ENCODE measurements at places on chromosomes 7 and 10.

DNA sequence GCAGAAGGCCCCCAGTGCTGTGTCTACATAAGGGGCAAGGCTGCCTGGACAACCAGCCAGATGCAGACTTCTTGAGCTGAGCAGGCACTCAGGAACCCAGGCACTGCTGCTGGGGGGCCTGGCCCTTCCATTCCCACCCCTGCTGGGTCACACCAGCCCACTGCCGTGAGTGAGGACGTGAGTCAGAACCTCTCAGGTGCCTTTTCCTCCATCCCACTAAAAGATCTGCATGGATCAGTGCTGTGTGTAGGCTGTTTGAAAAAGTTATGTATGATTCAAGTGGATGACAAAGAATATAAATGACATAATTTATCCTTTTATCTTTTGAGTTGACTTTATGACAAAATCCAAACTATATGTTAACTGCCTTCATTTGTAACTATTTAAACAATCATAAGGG, 499.3 kb downstream of the INHBA start:
- DNase-seq: no peak

DNA sequence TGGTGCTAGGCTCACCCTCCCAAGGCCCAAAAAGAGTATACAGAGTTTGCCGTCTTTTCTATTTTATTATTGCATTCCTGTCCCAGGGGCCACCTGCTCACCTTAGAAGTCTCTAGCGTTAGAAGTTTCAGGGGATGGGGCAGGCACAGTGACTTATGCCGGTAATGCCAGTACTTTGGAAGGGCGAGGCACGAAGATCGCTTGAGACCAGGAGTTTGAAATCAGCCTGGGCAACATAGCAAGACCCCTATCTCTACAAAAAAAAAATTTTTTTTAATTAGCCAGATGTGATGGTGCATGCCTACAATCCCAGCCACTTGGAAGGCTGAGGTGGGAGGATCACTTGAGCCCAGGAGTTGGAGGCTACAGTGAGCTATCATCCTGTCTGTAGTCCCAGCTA, 30.3 kb upstream of the HSPB1 start:
- no peak for DNase-seq

DNA sequence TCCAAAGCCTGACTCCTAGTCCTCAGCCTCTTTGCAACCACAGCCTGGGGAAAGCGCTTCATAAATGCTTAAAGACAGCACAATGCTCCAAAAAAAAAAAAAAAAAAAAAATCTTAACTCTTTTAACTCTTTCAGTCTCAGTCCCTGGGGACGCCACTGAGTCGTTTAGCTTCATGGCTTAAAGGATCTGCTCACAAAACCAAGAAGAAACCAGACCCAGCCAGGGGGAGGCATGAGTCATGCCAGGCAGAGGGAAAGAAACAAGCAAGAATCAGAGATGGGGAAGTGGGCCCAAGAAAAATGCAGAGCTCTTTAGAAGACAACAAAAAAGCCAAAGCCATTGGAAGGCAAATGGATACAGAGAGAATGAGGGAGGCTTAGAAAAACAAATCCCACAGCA, 32.5 kb upstream of the DOCK1 start:
- no peak for DNase-seq

GRCh38 chr10:29542723-29543122, 92.0 kb downstream of the SVIL start:
- no peak for DNase-seq

DNA sequence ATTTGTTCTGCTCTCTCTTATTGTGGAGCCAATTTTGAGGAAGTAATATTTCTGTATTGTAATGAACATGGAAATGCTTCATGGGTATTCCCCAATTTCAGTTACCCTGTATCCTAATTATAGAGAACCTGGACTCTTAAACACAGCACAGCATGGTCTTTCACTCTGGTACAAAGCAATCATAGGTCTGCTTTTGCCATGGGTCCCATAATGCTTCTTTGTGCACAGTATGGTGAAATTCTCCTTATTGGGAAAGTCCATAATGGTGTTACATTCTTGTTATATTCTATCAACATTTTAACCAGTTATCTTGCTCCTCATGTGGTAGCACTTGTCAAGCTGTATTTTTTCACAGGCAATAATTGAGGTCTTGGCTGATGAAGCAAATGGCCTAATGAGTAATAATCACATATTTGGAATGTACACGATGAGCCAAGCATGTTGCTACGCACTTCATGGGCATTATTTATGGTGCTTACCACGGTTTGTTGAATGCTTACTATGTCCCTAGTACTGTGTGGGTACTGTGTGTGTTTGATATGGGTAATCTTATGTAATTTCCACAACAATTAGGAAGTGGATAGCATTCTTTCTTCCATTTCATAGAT, 42.9 kb downstream of the PRKG1 start:
- DNase-seq: no peak

DNA sequence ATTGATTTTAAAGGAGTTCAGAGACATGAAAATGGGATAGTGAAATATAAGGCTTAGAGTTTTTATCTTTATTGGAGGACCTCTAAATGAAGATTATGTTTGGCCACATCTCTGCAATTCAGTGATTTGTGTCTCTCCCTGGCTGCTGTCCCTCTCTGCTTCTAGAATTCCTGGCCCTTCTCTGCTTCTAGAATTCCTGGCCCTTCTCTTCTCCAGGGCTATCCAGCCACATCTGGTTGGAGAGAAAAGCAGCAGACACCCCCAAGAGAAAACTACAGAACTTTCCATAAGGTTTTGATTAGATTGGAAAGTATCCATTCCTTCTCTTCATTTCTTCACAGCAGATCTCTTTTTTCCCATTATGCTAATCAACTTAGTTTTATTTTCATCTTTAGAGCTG, 135.5 kb downstream of the NPY start:
- no peak for DNase-seq

GRCh38 chr10:122152544-122152943, 118.6 kb upstream of the BTBD16 start:
- DNase-seq: peak; percentile 97

Measured in foreskin fibroblast (primary cell).